CMK (cell line): ENCODE measurements at places on chromosomes 2 and 18.

- DNase-seq, result no peak
Observed at GRCh38 chr18:74040459-74041332, 106.9 kb downstream of the FBXO15 start.

DNA sequence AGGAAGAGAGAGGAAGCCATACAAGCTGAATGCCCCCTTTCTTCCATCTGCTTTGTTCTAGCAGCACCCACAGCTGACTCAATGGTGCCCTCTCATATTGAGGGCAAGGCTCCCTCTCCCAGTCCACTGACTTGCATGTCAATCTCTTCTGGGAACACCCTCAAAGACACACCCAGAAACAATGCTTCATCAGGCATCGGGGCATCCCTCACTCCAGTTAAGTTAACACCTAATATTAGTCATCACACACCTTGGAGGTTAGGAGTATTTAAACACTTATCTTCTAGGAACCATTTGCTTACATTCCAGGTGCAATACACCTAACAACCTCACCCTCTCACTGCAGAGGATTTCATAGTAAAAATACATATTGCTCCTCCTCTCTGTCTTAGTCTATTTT is 993.5 kb upstream of the DDX18 start:
- no peak for DNase-seq

DNA sequence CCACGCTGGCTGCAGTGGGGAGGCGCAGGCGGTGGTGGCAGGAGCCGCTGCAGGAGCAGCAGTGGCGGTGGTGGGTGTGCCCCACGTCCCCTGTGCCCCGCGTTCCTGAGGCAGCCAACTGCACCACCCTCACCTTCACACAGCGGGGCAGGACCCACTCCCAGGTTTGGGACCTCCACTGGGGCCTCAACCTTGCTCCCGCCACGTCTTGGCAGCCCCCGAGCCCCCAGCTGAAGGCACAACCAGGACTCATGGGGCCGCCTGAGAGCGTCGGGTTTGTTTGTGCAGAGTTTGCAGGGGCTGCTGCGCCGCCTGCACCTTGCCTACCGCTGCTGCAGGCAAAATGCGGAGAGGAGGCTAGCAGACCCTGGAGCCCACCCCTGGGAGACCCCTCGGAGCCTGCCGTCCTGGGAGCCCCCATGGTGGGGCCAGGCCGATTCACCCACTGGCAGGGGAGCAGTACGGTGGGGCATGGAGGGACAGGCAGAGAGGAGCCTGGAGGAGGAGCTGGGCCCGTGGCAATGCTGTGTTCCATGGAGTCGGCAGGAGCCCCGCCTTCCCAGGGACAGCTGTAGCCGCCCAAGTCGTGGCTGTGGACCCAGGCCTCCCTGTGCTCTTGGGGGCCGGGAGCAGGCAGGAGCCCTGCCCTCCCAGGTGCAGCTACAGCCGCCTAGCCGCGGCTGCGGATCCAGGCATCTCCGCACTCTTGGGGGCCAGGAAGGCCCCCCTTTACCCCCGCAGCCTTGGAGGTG is 14.7 kb upstream of the EML6 start:
- DNase-seq, result no peak

GRCh38 chr2:214410128-214410775 is 602 bp upstream of the VWC2L start:
- DNase-seq, result no peak

- DNase-seq, result no peak
Observed at GRCh38 chr2:170885130-170885791, 43.8 kb upstream of the GORASP2 start.

GRCh38 chr2:114252713-114253112 is 189.7 kb upstream of the DPP10 start:
- DNase-seq, result no peak

GRCh38 chr2:12083713-12084419 is 337.4 kb downstream of the LPIN1 start:
- DNase-seq, result no peak

- DNase-seq, result no peak
Observed at GRCh38 chr18:10530002-10530401, 4.2 kb downstream of the NAPG start.

DNA sequence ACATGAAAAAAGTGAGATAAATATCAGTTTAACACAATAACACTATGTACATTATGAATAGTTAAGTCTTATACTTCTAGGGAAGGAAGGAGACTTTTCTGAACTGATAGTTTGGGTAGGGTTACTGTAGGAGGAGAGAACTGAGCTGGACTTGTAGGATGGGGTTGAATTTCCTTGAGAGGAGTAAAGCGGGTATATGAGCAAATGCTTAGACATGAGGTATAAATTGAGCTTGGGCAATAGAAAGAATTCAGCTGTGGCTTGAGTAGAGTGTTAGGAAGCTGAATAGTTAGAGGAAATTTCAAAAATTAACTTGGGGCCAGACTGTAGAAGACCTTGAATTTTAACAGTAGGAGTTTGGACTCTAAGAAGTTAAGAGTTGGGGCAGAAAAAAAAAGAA is 45.1 kb downstream of the LCLAT1 start:
- DNase-seq, result no peak

GRCh38 chr2:108579623-108580022 is 45.4 kb downstream of the LIMS1 start:
- no peak for DNase-seq

DNA sequence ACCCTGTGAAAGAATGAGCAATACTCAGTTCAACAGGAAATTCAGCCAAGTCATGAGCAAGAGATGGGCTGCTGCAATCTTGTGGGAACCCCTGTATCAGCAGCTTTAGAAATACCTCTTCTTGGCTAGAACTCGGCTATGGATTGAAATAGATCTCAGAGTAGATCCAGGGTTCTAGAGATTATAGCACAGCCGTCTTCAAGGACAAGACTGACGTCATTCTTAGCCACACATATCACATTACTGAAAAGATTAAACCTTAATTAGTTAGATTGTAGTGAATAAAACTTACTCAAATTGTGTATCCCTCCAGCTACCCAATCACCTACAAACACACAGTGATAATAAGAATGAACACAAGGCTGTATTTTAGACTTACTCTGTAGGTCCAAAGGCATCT is 776.4 kb downstream of the EPHA4 start:
- DNase-seq, result no peak

DNA sequence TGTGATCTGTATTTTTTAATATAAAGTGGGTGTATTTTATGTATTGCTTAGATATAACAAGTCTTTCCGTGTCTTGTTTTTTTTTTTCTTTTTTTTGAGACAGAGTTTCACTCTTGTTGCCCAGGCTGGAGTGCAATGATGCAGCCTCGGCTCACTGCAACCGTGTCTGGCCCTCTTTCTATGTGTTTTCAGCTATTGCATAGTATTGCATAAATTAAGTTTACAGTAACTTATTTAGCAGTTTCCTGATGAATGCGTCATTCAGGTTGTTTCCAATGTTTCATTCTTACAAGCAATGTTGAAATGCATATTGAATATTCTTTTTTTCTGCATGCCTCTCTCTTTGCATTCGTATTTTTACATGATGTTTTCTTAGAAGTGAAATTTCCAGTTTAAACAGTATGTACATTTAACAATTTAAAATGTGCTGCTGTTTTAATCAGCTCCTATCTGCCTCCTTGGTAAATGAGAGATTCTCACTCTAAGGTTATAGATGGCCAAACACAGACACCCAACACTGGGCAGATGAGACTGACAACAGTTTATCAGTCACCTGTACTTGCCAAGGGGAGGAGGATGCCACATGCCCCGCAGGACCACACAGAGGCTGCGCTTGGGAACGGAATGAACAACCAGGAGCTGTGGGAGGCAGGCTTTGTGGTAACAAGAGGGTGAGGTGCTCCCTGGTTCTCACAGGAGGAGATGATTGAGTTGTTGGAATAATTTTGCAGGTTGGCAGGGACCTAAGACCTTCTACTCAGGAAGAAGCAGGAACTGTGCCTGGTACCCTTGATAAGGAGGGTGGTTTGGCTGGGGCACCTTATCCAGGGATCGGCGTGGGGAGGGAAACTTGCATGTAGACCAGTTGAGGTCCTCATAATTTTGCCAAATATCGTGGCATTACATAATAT is 7.5 kb downstream of the SLC9A4 start:
- no peak for DNase-seq

GRCh38 chr2:121689356-121689755 is 40.1 kb upstream of the CLASP1 start:
- DNase-seq, result no peak

GRCh38 chr2:216594081-216594480 is 39.1 kb upstream of the IGFBP2 start:
- DNase-seq, result no peak

DNA sequence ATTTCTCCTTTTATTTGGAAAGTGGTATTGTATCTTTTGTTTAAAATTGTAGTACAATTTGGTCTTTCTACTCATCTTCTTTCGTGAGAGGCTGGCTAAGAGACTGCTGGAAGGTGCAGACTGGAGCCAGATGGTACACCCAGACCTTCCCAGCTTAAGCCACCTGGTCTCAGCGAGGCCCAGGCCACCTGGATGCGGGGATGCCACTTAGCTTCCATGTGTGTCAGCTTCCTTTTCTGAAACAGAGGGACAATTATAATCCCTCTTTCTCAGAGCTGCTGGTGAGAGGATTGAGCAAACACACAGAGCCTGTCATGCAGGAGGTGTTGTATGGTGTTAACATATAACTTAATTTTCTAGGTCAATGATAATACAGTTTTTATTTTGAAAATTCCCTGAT is 17.4 kb downstream of the FARP2 start:
- no peak for DNase-seq

- DNase-seq, result no peak
Observed at GRCh38 chr2:70073493-70073892, 13.8 kb upstream of the PCBP1 start.

DNA sequence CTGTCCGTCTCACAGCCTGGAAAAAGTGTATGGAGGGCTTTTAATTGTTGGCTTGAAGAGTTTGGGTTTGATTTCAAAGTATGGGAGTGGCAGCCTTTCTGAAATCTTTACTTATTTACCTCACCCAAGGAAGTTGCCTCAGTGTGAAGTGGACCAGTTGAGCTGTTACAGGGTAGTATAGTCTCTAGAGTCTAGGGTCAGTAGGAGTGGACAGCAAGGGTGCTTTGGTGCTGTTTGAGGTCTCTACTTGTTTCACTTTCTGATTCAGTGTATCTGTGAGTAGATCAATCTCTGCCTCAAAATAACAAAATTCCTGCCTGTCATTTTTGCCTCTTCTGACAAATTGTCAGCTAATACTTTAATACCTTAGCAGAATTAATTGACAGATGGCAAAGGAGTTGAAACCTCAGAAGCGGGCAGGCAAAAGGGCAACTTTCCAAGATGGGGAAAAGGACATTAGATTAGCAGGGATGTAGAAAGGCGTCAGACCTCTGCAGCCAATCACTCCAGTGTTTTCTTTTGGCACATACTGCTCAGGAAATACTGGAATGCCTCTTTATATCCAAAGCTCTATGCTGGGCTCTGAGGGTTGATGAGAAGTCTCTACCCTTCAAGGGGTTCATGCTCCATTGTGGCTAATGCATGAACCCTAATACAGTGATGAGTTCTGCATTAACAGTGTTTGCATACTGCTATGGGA is 5.9 kb downstream of the RIOK3 start:
- DNase-seq, result no peak

- DNase-seq, result no peak
Observed at GRCh38 chr2:64454386-64455332, 697 bp downstream of the LGALSL start.

- DNase-seq, result no peak
Observed at GRCh38 chr2:133346654-133347053, 221.6 kb downstream of the NCKAP5 start.

DNA sequence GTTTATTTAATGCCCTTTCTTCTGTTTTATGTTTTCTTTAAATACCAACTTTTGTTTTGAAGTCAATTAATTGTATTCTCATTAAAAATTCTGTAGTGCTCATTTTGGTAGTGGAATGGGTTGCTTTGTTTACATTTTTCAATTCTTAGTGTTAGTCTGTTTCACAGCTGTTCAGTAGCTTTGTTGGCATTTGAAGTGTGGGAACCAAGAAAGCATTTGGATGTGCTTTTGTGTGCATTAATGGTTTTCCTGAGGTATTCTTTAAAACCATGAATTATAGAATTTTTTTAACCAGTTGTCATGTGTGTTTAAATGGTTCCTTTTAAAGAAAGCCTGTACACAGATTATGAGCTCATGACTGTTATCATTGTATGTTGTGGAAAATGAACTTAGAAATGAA is 19.7 kb downstream of the MIB1 start:
- no peak for DNase-seq

DNA sequence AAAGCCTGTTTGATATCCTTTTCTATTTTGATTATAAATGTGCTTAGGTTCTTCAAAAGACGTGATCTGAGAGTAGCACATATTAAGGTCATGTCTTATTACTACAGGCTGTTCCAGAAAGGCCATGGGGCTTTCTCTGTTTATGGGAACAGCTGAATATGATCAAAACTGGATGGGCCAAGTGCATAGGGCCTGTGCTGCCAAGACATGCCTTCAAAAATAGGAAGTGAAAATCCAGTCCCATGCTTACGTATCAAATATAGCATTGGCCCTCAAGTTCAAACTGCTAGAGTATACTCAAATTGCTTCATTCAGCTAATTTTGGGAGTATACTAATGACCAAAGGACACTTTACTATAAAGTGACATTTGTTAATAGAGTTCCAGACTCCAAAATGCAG is 24.1 kb downstream of the SLC25A52 start:
- no peak for DNase-seq

DNA sequence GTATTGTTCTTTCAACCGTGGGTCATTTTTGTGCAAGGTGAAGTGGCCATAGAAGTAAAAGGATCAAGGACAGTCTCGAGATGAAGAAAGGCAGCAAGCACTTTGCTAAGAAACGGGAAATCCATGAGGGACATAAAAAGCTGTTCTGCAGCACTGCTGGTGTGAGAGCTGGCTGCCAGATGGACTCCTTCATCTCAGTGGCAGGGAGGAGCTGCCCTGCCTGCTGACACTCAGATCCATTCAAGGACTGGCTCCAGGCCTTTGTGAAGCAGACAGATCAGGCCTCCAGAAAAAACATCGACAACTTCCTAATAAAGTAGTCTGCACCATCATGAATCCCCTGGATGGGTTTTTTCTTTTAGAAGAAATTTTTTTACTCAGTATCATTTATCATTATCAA is 29.5 kb downstream of the RMC1 start:
- no peak for DNase-seq

GRCh38 chr18:3914833-3915610 is 465.1 kb downstream of the TGIF1 start:
- DNase-seq, result no peak

GRCh38 chr2:181738074-181738473 is 57.8 kb upstream of the NEUROD1 start:
- DNase-seq, result no peak
